ENCODE measurements at places on chromosomes 2 and 18.

DNA sequence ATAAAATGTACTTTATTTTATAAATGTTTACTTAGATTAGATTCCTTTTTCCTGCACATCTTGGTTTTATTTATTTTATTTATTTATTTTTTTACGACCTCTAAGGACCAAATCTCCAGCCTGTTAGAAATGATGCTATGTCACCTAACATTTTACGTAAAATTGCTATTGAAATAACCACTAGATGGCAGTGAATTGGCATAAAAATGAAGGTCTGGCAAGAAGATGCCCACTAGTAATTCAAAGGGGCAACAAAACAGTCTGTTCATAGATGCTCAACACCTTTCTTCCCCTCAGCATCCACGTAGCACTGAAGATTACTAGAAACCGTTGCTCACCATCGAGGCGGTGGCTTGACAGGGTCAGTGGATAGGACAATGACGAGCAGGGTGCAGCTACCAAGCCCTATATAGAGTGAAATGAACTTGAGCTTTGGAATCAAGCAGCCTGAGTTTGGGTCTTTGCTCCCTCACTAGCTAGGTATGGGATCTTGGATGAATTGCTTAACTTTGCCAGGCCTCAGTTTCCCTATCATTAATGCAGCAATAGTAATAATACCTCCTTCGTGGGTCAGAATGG, 128.7 kb upstream of the L3MBTL4 start:
- DNase-seq = no peak

- DNase-seq = no peak
These were observed 7.0 kb downstream of the RNPEPL1 start for GRCh38 chr2:240575101-240575965.

DNA sequence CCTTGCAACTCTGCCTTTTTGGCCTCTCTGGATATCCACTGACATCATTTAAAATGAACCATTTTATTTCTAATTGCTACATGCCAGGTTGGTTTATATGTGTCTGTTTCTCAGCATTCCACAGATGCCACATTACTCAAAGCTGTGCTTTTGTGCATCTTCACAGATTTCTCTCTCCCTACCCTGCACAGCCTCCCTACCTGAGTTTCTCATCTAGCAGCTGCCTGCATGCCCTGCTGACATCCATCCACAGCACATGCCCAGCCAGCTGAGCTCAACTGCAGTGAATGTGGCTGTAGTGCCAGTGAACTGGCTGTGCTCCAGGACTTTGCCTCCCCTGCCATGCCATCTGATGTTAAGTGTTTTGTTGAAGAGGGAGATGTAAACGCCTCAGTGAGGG, 44.5 kb downstream of the PKP4 start:
- DNase-seq = no peak

DNA sequence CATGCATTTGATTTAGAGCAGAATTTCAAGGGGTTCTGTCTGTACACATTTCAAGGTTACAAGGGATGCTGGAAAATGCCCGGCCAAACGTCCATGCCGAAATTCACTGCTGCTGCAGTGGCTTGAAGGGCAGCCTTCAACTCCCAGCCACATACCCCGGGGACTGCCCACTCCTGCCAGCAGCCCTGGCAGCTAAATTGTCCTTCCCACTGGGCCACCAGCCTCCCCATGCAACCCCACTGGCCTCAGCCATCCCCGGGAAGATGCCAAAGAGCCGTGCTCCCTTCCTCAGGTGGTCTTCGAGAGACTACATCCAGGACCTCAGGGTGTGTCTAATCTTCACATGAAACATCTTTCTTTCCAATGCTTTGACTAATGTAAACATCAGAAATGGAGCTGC, 478.7 kb upstream of the MYT1L start:
- no peak for DNase-seq
